ENCODE measurements at places on chromosomes 7 and 10.

GRCh38 chr10:79221110-79222051 lies 125.9 kb upstream of the PPIF start:
- DNase-seq: peak; percentile 92

- no peak for DNase-seq
Measured at GRCh38 chr10:72264536-72264935, 9.2 kb upstream of the DDIT4 start.

DNA sequence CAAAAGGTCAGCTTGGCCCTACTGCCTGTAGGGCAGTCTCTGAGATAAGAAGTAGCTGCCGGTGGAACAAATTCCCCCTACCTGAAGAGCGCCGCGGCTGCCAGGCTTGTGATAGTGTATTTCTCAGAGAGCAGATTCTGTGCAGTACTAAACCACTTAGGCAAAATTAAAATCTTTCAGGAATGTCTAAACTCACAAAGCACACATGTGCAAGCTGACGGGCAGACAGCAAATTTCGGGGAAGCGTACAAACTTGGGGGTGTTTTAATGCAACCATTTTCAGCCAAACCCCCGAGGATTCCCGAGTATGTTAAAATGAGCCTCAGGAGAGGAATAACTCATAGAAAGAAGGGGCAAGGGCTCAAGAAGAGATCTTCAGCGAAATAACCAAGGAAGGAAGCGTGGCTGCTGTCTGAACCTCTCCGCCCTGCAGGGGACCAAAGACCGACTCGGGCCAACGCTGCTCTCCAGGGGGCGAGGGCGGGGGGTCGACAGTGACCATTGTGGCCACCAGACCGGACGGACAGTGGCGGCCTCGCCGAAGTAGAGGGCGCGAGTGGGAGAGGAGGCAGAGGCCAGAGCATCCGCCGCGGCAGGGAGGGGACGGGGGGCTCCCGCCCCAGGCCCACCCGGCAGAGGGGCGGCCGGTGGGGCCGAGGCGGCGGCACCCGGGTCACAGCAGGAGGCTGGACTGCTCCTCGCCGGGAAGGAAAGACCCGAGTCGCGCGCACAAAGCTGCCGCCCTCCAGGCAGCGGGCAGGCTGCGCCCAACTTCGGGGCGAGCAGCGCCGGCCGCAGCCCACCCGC lies 819 bp downstream of the HYCC1 start:
- peak; percentile 3 for DNase-seq

DNA sequence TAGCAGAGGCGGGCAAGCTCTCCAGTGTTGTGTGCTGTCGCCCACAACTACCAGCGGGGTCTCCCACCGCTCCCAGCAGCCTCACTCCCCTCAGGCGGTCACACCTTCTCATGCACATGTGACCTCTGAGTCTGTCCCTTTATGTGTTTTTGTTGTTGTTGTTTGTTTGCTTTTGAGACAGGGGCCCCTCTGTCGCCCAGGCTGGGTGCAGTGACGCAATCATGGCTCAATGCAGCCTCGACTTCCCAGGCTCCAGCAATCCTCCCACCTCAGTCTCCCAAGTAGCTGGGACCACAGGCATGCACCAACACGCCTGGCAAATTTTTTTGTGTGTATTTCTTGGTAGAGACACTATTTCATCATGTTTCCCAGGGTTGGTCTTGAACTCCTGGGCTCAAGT lies 1.5 kb downstream of the CPSF4 start:
- DNase-seq: no peak

DNA sequence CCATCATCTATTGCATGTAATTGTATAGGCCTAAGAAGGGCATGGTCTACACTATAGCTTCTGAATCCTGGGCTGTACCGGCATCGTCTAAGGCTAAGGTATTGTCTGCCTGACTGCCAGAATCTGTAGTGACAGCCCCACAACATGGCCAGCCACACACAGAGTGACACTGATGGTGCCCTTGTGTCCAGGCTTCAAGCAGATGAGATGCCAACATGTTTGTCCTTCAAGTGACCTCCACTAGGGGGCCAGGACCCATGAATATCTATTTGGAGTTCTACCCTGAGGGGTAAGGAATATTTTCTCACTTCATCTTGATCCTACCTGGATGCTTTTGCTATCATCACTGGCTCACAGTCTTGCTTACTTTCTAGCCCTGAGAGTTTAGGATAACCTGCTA lies 1.5 kb downstream of the CYP3A7 start:
- DNase-seq: no peak

DNA sequence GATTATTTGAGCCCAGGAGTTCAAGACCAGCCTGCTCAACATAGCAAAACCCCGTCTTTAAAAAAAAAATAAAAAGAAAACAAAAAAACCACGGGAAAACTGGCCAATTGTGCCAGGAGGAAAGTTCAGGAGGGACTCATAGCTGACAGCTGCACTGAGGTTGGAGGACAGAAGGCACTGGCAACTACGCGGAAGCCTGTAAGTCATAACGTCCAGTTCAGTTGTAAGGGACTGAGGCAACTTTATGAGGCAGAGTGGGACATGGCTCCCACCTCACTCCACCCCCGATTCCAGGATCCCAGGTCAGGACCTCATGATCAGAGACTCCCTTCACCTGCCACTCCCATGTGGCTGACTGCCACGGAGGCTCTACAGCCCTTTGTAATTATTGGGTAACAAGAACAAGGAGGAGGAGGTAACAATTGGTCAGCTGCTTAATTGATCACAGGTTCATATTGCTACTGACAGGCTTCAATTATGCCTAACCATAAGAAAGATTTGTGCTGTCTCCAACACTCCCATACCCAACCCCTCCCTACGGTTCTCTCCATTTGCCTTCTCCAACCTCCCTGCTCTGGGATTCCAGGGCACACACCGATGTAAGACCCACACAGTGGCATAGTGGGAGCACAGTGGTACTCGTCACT lies 1.9 kb upstream of the CCL24 start:
- no peak for DNase-seq

- DNase-seq: no peak
Measured at GRCh38 chr7:34622771-34623250, 35.2 kb upstream of the NPSR1 start.

- no peak for DNase-seq
Measured at GRCh38 chr7:80133361-80134114, 1.1 kb upstream of the GNAI1 start.

GRCh38 chr10:60048091-60048501 lies 141.7 kb upstream of the CCDC6 start:
- DNase-seq: no peak

DNA sequence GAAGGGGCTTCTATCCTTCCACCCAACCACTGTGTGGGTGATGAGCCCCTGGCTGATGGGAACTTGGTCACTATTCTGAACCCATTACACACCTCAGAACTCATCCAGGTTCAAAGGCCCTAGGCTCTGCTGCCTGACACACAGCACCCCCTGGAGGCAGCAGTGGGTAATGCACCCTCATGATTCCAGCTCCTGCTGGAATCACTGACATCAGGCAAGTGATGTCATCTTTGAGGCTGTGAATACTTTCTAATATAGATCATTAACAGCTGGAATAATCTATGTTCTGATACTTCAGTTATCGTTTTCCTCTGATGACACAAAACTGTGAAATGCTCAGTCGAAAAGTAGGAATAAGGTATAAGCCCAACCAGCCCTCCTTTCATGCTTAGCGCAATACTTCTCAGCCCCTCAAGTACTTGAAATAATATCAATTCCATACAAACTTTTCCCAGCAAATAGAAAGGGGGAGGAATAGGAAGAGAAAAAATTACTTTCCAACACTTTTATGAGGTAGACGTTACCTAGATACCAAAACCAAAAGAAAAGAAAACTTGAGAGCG lies 7.5 kb upstream of the RBP3 start:
- DNase-seq: peak; percentile 14

DNA sequence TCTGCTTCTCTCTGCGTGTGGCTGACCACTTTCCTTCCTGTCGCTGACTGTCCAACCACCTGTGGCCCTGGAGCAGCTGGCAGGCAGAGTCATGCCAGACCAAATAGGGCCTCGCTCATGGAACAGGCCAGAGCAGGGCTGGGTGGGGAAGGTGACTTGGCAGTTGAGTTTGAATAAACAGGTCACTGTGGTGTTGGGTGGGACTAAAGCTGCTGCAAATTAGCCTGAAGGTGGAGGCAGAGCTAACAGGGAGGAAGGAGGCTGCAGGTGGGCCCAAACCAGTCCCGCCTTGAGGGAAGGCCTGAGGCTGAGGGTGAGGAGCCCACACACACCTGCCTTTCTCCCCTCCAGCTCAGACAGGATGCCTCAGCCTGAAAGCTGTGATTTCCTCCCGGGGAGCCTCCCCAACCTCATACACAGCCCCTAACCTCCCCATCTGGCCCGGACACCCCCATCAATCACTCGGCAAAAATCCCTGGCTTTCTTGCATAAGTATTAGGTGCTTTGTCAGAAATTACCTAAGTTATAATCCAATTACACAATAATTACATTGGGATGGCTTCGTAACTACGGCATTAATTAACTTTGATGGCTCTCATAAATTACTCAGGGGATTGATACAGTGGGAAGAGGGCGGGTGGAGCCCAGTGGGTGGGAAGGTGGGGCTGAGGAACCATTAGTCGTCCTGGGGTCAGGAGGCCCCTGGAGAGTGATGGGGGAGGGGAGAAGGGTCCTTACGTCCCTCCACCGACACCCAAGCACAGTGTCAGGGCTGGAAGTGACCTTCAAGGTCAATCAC lies 97.7 kb upstream of the PCBD1 start:
- DNase-seq: no peak

DNA sequence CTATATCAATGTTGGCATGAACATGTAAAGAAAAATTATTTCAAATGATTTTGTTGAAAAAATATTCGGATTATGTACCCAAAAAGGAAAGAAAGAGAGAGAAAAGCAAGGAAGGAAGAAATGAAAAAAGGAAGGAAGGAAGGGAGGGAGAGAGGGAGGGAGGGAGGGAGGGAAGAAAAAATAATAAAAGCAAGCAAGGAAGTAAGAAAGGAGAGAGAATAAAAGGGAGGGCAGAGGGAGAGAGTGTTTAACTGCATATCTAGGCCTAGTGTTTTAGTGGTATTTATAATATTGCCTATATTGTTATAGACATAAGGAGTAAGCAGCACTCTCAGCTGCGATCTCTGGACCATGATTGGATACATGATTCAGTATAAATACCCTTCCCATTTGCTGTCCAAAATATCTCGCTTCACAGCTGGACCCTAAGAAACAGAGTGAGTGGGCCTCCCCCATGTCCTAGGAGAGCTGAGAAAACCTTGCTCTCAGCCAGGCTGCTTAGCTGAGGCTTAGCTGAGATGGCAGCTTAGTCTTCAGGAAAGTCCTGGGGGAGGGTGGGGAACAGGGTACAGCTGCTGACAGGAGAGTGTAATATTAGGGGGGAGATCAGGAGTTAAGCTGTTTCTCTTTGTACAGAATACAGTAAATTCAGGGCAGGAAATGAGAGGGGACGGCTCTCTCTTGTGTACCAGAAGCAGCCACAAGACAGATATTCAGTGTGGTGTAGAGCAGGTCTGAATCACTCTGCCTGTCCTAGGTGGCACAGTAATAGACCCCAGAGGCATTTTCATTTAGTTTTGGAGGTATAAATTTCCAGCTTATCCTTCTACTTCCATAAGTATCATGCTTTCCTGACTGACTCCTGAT lies 66.8 kb upstream of the TARP start:
- DNase-seq: no peak

DNA sequence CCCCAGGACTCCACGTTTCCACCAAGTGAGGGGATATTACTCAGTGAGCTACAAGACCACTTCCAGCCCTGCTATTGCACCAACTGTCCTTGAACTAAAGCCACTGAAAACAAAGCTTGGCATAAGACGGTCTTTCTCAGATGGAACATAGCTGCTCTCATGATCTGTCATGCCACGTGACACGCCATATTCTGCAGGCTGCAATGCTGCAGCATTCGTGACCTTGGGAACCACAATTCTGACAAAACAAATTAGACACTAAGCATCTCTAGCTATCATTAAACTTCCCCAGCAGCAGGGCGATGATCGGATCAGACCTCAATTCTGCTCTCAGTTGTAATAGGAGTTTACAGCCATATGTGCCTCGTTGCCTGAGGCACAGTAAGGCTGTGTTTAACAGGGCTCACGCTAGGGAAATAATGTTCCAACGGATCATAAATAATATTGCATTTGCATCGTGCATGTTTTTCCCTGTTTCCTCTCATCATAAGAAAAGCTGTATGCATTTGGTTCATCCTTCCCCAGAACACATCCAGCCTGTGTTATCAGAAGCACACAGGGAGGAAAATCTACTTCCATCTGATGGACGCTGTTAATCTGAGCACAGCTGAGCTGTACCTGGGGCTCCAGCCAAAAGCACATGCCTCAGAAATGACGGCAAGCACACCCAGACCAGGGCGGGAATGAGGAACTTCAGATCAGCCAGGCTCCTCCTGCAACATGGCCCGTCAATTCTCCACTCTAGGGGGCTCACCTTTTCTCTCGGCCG lies 38.6 kb upstream of the CNPY1 start:
- DNase-seq: peak; percentile 47

DNA sequence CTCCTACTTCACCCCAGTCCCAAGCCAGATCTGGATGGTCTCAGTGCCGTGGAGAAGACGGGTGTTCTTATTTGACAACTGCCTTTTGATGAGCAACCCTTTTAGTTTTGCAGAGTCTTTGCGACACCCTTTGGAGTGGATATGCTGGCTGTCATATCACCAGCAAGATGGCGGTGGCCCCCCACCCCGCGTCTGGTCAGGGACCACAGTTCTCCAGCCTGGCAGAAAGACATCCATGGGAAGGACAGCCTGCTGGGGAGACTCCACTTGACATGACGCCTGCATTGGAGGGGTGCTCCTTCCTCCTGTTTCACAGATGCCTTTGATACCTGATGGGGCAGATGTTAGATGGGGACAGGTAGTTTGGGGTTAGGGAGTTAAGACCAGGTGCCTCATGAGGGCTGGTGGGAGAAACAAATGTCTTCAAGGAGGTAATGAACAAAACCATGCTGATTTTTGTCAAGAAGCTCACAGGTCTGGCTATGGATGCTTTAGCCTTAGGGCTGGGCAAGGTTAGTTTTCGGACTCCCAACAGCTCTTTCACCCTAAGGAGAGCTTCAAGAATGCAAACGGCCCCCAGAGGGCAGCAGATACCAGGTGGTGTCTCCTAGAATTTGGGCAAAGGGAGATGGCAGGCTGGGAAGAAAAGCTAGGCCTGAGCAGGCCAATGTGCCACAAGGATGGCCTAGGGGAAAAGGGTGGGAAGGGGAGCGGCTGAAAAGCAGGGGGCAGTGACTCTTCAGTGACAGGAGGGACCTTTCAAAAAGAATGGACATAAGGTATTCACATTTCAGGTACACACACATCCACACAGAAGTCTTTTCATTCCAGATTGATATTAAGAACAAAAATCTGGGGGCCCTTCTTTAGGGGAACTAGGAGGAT lies 95.2 kb downstream of the CLEC2L start:
- peak; percentile 11 for DNase-seq

GRCh38 chr7:27299861-27300260 lies 57.3 kb downstream of the EVX1 start:
- DNase-seq: no peak

- no peak for DNase-seq
Measured at GRCh38 chr7:55246171-55246570, 119.0 kb upstream of the LANCL2 start.

- no peak for DNase-seq
Measured at GRCh38 chr10:57628592-57629284, 639.0 kb downstream of the IPMK start.

- DNase-seq: no peak
Measured at GRCh38 chr7:106421181-106421762, 136.5 kb upstream of the NAMPT start.

Measured in NCI-H1694 treated with DMSO at 0.1 percent for 48 hours (cell line).